ENCODE measurements at places on chromosomes 2 and 18.
A peak's percentile ranks its signal among the peaks of the same experiment; 100 is the strongest.

DNA sequence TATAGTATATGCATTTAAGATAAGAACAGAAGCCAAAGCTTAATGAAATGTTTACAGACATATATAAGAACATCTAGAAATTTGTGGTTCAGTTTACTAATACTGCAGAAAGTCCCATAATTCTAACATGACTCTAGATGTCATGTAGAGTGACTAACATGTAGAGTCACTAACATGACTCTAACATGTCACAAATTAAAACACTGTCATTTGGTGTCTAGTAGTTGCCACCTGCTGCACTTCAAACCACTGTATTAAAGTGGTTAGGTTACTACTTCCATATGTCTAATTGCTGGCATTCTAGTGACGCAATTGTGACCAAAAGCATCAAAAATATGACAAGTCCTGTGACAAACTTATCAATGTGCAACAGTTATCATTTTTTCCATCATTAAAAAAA is 100.2 kb upstream of the WDR75 start:
- no peak for DNase-seq

DNA sequence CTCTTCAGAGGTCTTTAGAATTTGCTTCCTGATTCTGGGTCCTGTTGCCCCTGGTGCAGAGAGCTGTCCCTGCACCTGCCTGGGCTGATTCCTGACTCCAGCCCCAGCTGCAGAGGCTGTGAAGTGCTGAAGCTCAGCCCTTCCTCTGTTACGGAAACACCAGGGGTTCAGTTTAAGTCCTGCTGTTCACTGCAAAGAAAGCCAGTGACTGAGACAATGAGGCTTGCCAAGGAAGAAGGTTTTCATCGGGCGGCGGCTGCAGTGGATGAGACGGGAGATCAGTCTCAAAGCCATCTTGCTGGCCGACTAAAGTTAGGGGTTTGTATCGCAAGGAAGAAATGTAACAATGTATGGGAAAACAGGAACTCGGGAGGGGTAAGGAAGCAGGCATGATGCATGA is 142.4 kb upstream of the ZNF236 start:
- DNase-seq = no peak

- no peak for DNase-seq
Observed at GRCh38 chr2:239870863-239871262, 154.3 kb downstream of the NDUFA10 start.

DNA sequence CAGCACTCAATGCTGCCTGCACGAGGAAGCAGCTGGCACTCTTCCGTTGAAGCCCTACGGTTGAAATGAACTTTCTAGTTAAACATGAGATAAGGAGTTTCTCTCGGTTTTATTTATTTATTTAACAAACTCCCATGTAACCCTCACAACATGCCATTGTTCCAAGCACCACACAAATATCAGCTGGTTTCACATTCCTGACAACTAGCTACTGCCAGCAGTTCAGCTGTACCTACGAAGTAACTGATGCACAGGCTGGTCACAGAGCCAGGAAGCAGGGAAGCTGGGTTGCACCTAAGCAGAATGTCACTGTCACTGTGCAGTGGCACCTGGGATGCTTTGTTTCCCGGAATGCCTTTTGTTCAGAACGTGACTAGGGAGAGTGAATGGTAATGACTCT is 18.1 kb downstream of the TIMM21 start:
- DNase-seq = no peak

DNA sequence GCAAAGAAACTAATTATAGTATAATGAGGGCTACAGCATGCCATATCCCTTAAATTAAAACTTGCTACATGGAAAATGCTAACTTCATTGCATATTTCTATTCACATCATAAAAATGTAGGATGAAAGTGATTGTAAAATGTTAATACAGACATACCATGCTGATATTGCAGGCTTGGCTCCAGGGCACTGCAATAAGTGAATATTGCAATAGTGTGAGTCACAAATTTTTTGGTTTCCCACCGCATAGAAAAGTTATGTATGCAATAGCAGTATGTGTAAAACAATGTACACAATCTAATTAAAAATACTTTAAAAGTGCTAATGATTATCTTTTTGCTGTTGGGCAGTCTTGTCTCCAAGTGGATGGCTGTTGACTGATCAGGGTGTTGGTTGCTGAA is 162.1 kb downstream of the CD8B2 start:
- no peak for DNase-seq

DNA sequence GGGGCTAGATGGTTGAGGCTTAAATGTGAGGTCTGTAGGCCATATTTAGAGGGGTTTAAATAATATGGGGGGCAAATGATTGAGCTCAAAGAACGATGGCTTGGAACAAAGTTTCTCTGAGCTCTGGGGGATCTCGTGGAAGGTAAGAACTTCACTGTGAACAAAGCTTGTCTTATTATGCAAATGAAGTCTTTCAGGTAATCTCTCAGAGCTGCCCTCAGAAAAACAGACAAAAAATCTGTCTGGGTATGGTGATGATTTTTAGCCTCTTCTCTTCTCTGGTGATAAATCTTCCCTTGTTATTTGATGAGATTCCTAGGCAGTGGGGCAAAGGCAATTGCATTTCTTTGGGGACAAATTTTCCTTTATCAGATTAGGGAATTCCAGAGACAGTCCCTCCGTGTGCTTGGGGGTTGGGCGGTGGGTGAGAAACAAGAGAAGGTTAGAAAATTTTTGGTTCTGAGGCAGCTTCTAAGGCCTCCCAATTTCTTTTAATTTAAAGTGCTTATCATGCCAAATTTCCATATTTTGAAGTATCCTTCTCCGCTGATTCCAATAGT is 760.4 kb downstream of the TSN start:
- DNase-seq = no peak

GRCh38 chr2:199273042-199273511 is 184.7 kb downstream of the SATB2 start:
- no peak for DNase-seq

- no peak for DNase-seq
Observed at GRCh38 chr2:30380824-30381223, 66.2 kb upstream of the LCLAT1 start.

- DNase-seq = no peak
Observed at GRCh38 chr18:25813110-25813509, 277.3 kb downstream of the SS18 start.

DNA sequence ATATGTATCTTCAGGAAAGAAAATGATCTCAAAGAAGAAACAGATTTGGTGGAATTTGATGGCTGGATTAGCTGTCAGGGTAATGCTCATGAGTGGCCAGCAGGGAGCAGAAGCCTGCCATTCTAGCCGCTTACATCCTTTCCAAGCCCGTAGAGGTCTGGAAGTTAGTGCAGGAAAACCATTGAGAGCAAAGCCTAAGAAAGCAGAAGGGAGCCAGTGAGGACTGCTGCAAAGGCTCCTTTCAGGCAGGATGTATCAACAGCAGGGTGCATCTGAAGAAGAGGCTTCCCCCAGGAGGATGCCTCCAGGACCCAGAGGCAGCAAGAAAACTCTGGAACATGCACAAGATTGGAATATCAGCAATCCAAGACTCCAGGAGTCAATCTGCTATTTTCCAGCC is 22.9 kb upstream of the LBH start:
- peak; percentile 53 for DNase-seq

- no peak for DNase-seq
Observed at GRCh38 chr2:96111823-96112500, 4.4 kb downstream of the ADRA2B start.

GRCh38 chr2:233209533-233210171 is 41.8 kb upstream of the ATG16L1 start:
- DNase-seq = peak; percentile 68

GRCh38 chr2:198282061-198282460 is 477.7 kb downstream of the PLCL1 start:
- no peak for DNase-seq

DNA sequence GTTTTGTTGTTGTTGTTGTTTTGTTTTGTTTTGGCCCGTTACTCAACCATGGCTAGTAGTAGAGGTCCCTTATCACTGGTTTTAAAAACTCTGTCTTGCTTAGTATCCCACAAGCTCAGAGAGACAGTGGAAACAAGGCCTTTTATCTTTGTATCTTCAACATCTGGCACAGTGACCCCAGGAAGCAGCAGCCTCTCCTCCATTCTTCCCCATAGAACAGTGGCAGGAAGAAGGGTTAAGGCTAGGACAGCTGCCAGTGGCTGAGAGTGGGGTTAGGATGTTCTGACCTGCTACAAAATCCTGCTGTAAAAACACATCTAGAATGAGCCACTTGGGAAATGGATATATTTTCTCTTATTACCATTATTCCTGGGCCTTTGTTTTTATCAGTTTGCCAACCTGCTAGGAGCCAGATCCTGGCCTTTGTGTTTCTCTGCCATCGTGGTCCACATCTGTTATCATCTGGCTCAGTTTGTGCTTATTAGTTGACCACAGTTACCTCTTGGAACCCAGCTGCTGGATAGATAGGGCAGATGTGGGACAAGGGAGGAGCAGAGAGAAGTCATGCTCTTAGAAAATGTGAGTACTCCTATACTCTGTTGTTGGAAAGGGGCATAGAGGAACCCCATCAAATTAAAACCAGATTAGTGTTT is 246.8 kb downstream of the AGPS start:
- DNase-seq = no peak
